Thoracic aorta (tissue), 2 donors: ENCODE measurements at places on chromosomes 3 and 15.

DNA sequence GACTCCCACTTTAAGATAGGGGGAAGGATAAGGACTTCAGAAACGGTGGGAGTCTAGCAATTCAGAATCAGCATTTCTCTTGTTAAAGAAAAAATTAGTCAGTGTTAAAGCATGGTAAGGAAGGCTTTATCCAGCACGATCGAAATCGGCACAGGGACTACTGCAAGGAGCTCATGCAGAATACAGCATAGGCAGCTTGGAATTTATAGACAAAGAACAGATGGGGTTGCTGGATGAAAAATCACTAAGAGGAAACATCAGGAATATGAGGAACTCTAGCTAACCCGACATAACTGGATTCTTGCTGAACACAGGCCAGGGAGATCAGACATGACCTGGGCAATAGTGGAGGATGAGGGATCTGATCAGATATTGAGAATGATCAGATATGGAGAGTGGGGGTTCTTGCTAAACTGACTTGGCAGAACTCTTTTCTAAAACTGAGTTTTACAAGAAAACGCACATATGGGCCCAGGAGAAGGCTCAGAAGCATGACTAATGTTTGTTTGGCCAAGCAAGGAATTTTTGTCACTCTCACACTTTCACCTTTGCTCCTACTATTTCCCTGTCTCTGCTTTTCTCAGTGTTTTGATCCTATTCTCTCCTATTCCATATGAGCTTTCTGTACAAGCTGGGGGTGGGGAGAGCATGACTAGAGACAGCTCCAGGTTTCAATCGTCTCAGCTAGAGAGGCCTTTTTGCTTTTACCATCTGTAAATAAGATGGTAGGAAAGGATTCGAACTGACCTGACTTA lies 3.9 kb upstream of the PLCH1 start:
- no peak for DNase-seq

DNA sequence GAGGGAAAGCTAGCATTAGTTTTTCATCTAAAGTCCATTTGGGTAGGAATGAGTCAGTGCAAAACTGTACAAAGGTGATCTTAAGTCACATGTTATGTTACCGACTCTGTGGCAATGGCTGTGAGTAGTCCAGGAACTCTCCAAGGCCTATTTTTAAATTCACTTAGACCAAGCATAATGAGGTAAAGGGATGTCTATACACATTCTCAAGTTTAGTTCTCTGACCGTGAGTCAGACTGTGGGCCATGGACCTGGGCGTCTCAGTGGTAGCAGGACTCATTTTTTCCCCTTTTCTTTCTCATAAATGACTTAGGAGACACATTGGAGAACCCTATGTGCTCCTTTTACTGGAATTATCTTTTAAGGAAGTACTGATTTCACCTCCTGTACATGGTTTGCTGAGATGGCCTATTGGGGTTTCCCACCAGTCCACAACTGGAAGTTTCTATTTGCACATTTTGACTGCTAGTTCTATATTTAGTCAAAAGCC lies 488.7 kb upstream of the TPRG1 start:
- DNase-seq, result peak; percentile 38

DNA sequence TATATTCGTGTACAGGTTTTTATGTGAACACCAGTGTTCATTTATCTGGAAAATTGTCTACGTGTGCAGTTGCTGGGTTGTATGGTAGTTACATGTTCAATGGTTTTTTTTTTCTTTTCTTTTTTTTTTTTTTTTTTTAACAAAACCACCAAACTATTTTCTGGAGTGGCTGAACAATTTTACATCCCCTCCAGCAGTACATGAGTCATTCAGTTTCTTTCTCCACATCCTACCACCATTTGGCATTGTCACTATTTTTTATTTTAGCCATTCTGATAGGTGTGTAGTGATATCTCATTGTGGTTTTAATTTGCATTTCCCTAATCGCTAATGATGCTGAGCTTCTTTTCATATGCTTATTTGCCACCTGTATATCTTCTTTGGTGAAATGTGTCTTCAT lies 256.3 kb upstream of the EOMES start:
- no peak for DNase-seq

DNA sequence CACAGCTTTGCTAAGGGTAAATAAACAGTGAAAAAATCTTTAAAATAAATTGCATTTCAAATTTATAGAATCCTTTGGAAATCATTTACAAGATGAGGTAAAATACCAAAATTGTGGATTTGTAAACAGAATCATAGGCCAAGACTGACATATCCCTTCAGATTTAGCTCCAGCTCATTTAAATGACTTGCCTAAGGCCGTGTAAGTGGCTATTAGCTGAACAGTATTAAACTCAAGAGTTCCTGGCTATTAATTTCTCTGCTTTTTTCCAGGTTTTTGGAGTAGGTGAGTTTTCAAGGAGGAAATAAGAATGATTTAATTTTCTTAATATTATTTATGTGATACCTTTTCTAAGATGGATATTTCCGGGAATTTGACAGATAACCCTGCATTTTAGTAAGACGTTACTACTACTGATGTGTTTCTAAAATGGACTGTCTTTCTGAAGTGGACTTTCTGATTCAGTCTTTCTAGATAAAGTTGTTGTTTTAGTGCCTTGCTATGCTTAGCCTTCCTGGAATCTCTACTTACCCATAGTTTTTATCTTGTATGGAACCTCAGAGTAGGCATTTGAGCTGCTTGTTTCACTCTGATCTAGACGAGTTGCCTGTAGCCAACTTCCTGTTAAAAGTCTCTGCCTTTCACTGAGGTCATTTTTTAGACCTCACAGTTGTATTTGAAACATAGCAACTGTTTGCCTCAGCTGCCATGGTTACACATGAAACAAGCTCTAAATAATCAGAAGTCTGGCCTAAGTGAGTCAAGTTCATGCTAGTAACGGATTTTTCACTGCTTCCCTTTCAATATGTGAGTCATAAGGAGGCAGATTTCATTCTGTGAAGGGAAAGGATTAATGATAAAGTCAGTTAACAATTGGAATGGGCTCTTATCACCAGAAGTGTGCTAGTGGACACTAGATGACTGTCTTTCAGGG lies 127.0 kb downstream of the KLHL25 start:
- peak; percentile 57 for DNase-seq

DNA sequence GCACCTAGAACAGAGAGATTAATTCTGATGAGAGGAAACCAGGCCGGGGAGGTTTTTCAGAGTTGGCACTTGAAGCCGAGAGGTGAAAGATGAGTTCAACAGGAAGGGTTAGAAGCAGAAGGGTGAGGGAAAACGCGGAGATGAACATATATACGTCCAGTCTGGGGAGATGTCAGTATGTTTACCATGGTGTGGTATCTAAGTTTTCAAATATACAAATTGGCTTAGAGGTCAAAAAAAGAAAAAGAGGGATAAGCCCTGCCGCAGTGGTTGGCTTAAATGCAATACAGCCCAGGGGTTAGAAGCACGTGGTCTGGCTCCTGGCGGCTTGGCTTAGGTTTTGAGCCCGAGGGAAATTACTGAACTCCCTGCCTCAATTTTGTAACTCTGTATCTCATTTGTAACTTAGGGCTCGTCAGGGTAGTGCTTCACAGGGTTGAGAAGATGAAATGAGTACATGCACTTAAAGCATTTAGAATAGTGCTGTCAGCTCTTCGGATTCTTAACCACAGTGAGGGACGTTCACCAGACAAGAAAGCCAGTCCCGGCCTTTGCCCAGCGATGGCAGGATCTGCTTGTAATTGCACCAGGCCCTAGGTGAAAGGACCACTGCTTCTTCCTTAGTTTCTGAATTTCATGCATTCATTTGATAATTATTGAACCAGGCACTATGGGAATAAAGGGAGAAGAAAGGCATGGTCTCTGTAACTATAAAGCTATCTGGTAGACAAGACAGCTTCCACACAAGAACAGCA lies 6.4 kb downstream of the HES1 start:
- no peak for DNase-seq

DNA sequence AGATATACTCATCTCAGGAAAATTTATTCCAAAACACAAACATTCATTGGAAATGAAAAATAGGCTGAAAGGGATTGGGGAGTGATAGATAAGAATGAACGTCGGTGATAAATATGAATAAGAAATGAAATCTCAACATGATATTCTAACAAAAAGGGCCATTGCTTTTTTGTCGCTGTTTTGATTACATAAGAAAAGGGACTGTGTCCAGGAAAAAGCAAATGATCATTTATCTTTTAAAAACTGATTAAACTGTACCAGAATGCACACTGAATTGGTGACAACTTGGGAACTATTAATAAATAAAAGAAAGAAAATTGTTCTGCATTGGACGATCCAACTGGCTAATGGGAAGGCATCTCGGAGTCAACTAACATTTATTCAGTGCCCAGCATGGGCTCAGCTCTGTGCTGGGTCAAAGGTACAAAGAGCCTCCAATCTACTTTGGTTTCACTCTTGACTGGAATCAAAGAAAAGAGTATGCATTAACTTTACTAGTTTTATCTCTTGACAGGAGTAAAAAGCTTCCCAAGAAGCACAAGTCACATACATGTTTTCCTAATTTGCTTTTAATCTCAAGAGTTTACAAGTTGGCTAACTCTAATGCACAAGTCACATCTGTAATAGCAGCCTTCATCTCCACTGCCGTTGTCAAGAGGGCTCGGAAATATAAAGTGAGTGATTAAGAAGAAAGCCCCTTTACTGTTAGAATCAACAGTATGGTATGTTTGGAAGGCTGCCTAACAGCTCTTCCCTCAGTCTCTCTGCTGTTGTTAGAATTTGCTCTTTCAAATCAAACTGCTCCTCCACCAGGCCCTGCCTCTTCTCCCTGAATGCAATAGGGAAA lies 280.0 kb downstream of the IGSF11 start:
- no peak for DNase-seq

DNA sequence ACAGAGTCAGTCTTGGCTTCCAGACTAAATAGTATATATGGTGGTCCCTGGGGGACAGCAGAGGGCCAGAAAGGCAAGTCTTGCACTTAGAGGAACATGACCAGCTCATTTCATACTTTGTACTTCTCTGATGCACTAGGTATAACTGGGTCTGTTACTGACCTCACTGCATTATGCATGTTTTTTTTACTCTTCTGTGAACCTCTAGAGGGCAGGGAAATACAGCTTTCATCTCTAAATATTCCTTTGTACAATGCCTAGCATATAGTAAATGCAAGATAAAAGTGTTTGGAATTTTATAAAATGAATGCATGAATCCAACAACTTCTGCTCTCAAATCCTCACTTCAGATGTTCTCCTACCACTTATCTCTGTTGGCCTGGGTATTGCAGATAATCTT lies 23.4 kb upstream of the ARL14 start:
- DNase-seq, result no peak

DNA sequence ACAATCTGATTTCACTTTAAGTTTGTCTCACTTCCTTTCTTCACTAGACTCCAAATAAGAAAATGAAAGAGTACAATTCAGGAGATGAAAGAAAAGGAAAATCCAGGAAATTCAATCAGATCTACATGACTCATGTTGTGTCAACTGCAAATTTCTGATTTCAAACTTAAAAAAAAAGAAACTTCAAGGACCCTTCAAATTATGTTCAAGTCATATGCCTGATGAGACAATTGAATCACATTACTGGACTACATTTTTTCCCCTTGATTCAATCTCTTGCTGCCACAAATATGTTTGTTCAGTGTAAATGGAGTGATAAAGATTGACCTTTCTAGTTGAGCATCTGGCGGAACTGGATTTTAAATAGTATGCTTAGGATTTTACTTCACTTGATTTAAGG lies 37.4 kb downstream of the FRMD5 start:
- DNase-seq, result no peak

DNA sequence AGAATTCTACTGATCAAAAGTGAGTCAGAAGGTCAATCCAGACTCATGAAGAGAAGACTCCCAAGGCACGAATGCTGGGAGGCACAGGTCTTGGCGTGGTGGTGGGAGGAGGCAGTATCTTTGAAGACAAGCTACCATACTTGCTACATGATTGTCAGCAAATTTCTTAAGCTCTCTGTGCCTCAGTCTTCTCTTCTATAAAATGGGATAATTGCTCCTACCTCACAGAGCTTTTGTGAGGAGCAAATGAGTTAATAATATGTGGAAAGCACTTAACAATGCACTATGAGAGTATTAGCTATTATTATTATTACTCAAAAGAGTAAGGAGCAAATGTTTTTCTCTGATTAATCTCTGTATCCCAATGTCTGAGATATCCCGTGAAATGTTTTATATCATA lies 36.2 kb downstream of the EHD4 start:
- no peak for DNase-seq

GRCh38 chr3:22117751-22118346 lies 366.8 kb upstream of the ZNF385D start:
- no peak for DNase-seq

- DNase-seq, result no peak
Measured at GRCh38 chr3:18481946-18482548, 56.9 kb upstream of the SATB1 start.

DNA sequence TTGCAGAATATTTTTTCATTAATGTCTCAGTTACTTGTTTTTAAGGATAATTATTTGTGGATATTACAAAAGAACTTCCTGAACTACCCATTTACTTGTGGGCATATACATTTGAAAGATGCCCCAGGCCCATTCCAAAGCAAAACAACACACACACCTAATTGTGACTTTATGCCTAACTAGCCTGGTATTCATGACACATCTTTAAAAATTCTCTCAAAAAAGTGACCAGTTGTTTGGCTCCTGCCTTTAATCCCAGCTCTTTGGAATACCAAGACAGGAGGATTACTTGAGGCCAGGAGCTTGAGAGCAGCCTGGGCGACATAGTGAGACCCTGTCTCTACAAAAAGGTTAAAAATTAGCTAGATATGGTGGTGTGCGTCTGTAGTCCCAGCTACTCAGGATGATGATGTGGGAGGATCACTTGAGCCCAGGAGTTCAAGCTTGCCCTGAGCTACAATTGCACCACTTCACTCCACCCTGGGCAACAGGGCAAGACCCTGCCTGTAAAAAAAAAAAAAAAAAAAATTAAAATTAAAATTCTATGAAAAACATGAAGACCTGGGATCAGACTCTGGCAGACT lies 51.7 kb upstream of the SLC4A7 start:
- DNase-seq, result no peak

GRCh38 chr15:77120576-77120975 lies 49.7 kb upstream of the TSPAN3 start:
- DNase-seq, result no peak

DNA sequence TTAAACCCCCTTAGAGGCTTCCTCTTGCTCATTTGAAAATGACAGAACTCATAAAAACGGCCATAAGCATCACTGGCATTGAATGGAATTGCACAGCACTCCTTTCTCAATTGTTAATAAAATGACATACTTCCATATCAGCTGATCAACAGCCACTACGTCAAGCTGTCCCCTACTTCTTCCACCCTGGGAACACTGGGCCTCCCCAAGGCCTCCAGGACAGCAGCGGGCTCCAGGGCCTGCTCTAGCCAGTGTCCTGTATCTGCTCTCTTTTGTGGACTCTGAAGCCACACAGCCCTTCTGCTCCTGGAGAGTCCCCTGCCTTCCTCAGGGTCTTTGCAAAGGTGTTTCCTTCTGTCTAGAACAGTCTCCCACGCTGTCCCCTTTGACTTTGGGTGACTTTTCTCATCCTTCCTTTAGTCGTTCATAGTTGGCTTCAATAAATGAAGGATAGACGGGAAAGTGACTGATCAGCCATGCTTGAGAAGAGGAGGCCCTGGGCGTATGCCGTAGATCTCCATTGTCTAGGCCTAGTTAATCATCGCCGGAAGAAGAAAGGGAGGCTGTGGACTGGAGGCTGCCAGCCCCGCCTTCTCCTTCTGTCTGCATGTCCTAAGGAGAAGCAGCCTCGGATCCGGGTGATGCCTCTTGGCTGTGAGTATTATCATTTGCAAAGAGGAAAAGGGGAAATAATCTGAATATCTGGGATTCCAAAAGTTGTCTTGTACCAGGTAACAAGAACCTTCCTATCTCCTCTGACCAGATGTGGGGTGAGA lies 4.7 kb upstream of the THSD4 start:
- no peak for DNase-seq
